ENCODE measurements at places on chromosomes 5 and 9.

GRCh38 chr9:17425384-17425783 is 153.5 kb upstream of the SH3GL2 start:
- DNase-seq = no peak

GRCh38 chr9:29697011-29697410 is 2123.7 kb upstream of the C9orf72 start:
- no peak for DNase-seq

DNA sequence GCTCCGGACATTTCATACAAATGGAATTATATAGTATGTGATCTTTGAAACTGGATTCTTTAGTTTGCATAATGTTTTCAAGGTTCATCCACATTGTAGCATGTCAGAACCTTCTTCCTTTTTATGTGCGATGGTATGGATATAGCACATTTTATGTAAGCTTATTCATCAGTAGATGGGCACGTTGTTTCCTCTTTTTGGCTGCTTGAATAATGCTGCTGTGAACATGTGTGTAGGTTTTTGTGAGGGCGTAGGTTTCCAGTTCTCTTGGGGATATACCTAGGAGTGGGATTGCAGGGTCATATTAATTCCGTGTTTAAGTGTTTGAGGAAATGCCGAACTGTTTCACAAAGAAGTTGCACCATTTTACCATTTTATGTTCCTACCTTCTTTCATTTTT is 187.8 kb downstream of the NR3C1 start:
- DNase-seq = no peak

DNA sequence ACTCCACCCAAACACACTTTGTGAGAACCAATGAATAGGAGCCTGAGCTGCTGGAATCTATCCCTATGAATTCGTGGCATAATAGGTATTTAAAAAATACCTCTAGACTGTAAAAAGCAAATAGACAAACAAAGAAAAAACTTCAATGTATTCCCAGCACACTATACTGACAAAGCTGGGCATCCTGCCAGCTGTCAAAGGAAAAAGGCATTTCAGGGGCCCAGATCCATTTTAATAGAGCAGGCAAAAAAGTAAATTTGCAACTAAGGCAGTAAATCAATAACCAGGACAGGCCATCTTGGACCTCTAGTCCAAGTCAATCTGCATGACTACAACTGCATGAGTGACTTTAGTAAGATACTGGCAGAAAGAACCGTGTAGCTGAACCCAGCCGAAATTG is 25.6 kb upstream of the LARP1 start:
- DNase-seq = no peak

DNA sequence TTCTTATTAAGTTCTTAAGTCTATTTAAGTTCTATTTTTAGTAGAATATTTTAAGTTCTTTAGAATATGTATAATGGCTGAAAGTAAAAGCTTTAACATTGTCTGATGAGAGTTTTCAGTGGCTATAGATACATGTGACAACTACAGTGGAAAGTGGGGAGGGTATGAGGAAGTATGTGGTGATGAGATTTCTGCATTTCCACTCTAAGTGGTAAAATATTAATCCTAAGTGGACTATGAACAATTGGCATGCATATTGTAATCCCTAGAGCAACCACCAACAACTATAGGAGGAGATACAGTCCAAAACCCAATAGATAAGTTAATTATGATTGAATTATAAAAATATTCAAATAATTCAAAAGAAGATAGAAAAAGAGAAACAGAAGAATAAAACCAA is 183.6 kb downstream of the GADD45G start:
- DNase-seq = no peak

- no peak for DNase-seq
These were observed 11.7 kb upstream of the OR5C1 start for GRCh38 chr9:122777052-122777451.

DNA sequence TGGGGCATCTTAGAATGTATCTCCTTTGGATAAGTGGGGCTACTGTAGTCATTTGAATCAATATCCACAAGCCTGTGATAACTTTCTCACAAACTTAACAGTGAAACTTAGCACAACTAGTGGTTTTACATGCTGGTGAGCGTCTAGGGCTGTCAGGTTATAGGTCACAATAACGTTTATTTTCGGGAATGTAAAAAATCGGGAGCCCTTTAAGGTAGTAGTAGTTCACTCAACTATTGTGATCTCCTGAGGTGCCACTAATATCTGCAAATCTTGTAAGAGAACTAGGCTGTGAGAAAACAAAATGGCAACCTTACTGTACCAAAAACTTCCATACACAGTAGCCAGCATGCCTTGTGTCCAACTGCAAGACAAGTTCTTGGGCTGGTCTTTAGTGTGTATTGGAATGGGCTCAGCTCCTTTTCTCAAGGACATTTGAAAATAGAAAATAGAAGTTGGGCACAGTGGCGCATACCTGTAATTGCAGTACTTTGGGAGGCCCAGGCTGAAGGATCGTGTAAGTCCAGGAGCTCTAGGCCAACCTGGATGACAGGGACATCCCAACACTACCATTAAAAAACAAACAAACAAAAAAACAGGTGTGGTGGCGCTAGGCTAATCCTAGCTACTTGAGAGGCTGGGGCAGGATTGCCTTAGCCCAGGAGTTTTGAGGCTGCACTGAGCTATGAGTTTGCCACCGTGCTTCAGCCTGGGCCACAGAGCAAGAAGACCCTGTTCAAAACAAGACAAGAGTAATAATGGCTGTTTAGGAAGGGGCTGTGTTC is 5.2 kb upstream of the PKN3 start:
- DNase-seq = no peak

GRCh38 chr5:141534492-141535213 is 45.8 kb downstream of the PCDHGC5 start:
- no peak for DNase-seq

Measured in effector memory CD4-positive, alpha-beta T cell (primary cell).